ENCODE measurements at places on chromosomes 16 and 17.

GRCh38 chr16:87470332-87470731 is 22.5 kb downstream of the ZCCHC14 start:
- DNase-seq, result no peak

- DNase-seq, result no peak
These were observed 188.5 kb downstream of the MSI2 start for GRCh38 chr17:57444682-57445450.

DNA sequence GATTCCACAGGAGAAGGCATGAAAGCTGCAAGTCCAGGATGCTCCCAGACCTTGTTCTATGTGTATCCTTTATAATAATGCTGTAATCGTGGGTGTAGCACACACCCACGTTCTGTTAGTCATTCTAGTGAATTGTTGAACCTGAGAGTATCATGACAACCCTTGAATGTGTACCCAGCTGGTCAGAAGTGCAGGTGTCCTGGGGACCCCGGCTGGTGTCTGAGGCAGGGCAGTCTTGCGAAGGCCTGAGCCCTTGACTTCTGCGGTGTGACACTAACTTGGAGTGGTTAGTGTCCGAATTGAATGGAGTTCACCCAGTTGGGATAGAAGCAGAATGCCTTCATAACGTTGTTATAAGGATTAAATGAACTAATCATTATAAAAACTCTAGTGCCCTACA is 218.0 kb upstream of the TNRC6C start:
- no peak for DNase-seq

DNA sequence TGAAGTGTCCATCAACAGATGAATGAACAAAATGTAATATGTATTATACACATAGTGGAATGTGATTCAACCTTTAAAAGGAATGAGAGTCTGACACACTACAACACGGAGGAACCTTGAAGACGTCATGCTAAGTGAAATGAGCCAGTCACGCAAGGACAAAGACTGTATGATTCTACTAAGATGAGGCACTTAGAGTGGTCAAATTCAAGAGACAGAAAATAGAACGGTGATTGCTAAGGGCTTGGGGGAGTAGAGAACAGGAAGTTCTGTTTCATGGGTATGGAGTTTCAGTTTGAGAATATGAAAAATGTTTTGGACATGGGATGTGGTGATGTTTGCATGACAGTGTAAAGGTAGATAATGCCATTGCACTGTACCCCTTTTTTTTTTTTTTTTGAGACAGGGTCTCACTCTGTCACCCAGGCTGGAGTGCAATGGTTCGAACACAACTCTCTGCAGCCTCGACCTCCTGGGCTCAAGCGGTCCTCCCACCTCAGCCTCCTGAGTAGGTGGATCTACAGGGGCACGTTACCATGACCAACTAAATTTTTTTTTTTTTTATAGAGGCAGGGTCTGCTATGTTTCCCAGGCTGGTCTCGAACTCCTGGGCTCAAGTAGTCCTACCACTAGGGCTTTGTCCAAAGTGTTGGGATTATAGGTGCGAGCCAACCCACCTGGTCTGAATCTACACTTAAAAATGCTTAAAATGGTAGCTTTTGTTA is 2.9 kb upstream of the CCDC102A start:
- DNase-seq, result no peak

All from CD4-positive, alpha-beta T cell treated with Interleukin-15 for 1 hour (primary cell).